ENCODE measurements at places on chromosomes 11 and 22.
A peak's percentile ranks its signal among the peaks of the same experiment; 100 is the strongest.

DNA sequence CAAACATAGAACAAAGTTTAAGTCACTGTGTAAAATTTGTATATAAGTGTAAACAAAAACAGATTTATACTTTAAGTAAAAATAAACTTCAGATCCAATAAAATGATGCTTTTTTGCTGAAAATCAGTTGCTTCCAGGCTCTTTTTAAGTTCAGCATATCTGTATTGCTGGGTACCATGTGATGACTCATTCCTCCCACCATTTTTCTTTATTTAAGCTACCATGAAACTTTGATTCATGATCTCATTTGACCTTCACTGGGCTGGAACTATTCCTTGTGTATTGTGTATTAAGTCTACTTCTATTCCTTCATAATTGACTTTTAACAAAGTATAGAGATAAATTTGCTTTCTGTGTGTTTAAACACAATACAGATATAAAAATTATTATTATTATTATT is 46.3 kb upstream of the RRM1 start:
- no peak for DNase-seq

GRCh38 chr11:120337355-120338106 is 1.3 kb downstream of the ARHGEF12 start:
- no peak for DNase-seq

- DNase-seq: no peak
Measured at GRCh38 chr22:29207243-29207550, 1.5 kb downstream of the EMID1 start.

GRCh38 chr11:35039076-35039475 is 99.9 kb upstream of the CD44 start:
- DNase-seq: no peak

DNA sequence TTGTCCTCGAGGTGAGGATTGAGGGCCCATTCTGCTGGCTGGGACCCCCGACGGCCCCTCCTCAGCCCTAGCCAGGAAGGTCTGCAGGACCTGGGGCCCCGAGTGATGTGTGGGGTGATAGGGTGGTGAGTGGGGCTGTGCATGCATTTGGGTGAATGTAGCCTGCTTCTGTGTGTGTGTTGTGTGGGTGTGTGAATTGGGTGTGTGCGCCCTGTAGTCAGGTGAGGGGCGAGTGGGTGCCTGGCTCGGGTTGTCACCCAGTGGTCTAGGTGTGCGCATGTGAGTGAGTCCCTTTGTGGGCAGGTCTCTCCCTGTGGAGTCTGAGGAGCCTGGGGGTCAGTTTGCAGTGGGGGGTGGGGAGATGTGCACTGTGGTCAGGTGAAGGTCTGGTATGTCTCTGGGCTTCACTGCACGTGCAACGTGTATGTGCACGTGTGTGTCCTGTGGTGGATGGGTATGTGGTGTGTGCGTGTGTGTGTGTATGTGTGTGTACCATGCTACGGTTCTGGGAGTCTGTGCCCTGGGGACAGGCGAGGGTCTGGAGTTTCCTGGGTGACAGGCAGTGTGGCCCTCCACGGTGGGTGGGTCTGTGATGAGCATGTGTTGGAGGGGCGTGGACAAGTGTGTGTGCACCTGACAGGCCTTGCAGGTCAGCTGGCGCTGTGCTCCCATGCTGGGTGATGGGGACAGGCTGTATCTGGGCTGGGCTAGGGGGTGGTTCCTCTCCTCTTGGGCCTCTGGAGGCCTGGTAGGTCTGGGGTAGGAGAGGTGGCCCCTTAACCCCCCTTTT is 1.0 kb downstream of the TMEM151A start:
- DNase-seq: no peak

- DNase-seq: no peak
Measured at GRCh38 chr11:134139873-134140331, 71.0 kb downstream of the JAM3 start.

- DNase-seq: peak; percentile 23
Measured at GRCh38 chr11:6443269-6444003, 2.6 kb upstream of the HPX start.

- DNase-seq: no peak
Measured at GRCh38 chr11:131248588-131248987, 121.8 kb upstream of the NTM start.

DNA sequence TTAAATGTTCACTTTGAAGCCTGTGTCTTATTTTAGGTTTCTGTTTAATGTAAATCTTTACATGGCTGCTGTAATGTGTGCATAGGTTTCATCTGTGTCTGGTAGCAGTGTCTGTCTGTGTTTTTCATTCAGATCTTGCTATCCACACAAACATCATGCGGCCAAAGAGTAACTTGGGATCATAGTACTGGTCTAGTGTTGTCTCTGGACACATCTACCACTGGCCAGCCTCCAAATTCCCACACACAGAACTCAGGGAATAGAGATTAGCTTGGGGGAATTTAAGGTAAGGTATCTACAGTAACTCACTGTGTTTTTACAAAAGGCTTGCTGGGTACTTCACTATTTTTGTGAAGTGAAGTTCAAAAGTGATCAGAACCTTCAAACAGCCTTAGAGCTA is 32.1 kb upstream of the ZNF143 start:
- DNase-seq: no peak

DNA sequence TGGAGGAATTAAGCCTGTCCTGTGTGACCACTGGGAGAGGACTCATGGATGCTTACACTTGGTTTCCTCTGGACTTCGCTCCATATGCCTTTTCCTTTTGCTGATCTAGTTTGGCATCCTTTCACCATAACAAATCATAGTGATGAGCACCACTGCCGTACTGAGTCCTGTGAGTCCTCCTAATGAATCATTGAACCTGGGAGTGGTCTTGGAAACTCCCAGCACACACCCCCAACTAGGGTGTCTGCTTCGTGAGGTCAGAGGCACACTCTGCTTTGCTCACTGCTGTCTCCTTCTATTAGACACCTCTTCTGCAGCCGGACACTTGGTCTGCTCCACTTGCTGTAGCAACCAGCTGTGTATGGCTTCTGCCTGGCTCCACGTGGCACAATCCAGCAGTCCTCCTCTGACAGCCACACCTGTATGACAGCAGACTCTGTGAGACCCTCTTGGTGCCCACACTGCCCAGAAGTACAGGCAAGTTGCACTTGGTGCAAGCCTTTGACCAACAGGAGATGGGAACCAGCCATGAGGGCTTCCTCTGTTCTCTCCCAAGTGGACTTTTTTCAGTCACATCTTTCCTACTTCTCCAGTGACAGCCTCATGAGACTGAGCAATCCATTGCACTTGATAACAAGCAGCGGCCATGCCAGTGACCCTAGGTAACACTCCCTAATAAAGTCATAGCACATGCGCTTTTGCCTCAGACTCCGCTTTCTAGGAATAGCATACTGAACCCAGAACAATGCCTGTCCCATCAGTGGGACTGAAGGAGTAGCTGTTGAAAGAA is 65.0 kb upstream of the HMGXB4 start:
- DNase-seq: no peak

DNA sequence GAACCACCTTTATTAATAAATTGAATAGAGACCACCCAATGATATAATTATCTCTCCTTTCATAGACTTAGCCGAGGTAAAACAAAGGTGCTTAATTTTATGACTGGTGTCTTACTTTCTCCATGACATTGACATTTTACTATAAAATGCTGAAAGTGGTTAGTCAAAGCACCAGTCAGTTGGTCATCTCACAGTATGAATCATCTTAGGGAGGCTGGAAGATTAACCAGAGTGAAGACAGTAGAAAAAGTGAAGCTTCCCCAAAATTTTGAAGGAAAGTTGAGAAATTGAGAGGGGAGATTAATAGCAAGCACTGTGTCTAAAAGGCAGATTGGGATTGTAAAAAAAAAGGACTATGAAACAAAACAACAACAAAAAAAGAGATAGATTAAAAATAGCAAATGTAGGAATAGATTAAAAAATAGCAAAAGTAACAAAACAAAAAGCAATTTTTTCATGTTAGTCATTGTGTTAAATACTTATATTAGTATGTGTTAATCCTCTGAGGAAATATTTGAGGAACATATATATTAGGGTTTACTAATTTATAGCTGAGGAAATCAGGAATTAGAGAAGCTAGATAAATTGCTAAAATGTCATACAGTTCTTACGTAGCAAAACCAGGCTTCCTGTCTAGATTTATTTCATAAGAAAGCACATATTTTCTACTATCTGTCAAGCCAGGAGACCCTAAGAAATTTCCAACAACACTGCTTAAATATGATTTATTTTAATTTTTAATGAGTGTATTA is 557.3 kb upstream of the ANO5 start:
- DNase-seq: no peak
